ENCODE measurements at places on chromosomes 2 and 18.

DNA sequence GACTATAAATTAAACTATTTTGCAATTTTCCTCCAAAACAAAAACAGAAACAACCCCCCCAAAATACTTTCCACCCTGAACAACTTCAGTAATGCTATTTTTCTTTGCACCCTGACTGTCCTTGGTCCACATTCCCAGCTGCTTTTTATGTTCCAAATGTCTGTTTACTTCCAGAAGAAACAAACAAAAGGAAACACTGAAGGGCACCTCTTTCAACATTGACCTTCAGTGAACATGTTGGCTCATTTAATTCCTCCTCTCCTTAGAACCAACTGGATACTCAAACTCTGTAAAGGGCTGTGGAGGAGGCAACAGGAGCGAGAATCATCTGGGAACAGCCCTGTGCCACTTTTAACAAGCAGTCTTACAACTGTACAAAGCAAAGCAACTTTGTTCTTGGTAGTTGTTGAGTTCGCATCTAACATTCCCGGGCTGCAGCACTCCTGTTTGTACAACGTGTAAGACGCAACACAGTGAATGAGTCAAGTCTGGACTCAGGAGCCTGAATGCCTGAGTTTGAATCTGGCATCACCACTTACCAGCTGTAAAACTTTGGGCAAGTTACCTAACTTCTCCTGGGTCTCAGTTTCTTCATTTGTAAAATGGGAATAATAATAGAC lies 111.4 kb upstream of the GATA6 start:
- DNase-seq: no peak

- DNase-seq: no peak
Observed at GRCh38 chr18:48294899-48295585, 114.1 kb downstream of the ZBTB7C start.

DNA sequence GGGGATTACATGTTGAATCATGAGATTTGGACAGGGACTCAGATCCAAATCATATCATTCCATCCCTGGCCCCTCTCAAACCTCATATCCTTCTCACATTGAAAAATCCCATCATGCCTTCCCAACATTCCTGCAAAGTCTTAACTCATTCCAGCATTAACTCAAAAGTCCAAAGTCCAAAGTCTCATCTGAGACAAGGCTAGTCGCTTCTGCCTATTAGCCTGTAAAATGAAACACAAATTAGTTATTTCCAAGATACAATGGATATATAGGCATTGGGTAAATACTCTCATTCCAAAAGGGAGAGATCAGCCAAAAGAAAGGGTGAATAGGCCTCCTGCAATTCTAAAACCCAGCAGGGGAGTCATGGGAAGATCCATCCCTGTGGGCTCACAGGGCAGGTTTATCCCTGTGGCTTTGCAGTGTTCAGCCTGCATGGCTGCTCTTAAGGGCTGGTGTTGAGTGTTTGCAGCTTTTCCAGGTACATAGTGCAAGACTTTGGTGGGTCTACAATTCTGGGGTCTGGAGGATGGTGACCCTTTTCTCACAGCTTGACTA lies 21.2 kb upstream of the SLC14A1 start:
- no peak for DNase-seq

DNA sequence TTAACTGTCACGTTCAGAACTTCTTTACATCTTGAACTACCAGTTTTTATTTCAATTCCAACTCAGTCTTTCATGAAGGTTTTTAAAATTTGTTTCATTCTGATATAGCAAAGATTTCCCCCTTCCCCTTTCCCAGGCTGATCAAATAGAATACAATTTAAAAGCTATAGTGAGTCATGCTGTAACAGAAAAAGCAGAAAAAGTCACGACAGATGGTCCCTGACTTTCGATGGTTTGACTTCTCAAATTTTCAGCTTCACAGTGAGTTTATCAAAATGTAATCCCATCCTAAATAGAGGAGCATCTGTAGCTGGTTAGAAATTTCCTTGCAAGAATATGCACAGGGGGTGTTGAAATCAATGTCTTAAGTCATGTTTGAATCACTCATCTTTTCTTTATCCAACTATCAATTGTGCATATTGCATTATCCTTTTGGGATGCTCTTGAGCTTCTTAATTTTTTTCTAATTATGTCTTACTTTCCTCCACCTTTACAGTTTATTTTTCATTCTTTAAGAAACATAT lies 500.3 kb downstream of the LRP1B start:
- DNase-seq: no peak

GRCh38 chr2:120750488-120751210 lies 15.0 kb downstream of the GLI2 start:
- no peak for DNase-seq

GRCh38 chr2:11530864-11531465 lies 2.9 kb upstream of the GREB1 start:
- no peak for DNase-seq

DNA sequence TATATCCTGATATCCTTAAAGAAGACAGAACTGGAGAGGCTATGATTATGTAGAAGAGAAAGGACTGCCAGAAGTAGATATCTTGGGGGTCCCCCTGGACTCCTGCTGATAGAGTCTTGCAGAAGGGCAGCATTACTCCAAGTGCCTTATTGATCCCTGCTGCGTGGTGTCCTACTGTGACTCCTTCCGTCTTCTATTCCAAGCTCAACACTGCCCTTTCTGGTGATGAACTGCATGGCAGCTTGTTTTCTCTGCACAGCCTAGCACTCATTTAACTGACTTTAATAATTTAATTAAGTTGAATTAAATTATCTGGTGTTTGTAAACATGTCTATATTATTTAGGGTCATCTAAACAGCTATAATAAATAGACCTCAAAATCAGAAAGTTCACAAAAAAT lies 194.1 kb upstream of the DSEL start:
- no peak for DNase-seq

GRCh38 chr2:3174626-3175567 lies 202.7 kb downstream of the EIPR1 start:
- DNase-seq: no peak

DNA sequence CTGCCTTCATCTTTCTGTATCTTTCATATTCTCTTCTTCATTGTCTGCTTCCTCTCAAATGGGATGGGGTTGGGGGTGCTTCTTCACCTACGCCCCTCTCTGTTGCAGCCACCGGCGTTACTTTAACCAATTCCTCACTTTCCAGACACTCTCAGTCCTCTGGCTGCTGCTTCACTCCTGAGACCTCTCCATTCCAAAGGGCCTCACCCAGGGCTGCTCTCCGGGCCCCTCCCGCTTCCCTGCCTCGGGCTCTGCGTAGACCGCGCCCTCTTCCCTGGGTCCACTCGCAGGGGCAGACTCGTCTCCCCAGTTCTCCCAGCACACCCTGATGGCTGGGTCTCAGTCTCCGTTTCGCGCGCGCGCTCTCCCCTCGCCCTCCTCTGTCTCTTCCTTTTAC lies 926 bp downstream of the SERPINB8 start:
- DNase-seq: no peak

DNA sequence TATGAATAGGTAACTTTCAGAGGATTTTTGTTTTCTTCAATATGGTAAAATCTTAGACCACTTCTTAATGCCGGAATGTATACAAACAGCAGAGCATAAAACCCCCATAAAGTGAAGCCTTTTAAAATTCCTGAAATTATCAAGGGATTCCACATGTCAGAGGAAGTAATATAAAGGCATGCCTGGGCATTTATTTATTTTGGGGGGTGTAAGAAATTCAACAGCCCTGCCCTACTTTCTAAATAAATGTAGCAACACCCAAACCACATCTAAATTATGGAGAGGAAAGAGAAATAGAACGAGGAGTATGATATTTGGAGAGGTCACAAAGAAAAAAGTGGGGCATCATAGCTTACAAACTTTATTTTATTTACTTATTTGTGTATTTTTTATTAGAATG lies 9.9 kb downstream of the CHST9 start:
- no peak for DNase-seq

DNA sequence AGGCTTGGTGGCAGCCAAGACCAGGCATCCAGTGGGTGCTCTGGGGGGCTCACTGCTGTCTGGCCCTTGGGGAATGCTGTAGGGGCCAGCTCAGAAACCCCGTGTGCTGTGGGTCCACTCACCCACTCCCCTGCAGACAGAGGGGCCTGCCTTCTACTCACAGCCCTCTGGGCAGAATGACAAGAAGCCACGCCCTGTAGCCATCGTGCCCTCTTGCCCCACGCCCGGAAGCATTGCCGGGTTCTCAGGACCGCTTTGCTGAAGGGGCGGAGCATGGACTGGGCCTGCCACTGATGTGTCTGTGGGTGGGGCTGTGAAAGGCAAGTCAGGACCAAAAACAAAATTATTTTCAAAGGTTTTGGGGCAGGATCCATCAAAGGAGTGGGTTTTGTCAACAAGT lies 27.8 kb downstream of the GLI2 start:
- no peak for DNase-seq

DNA sequence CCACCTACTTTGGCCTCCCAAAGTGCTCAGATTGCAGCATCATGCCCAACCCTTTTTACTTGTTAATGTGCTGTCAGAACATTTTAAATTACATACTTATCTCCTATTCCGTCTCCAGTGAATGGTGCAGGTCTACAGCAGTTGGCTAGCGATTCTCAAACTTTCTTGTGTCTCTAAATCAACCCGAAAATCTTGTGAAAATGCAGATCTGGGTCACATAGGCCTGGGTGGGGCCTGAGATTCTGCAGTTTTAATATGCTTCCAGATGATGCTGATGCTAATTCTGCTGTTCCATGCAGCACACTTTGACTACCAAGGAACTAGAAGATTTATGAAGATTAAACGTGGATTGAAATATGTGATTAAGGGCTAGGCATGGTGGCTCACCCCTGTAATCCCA lies 14.8 kb upstream of the ACSL3 start:
- DNase-seq: no peak

- no peak for DNase-seq
Observed at GRCh38 chr18:24593401-24593800, 133.0 kb downstream of the HRH4 start.

GRCh38 chr2:177325554-177325953 lies 61.0 kb upstream of the NFE2L2 start:
- DNase-seq: no peak

DNA sequence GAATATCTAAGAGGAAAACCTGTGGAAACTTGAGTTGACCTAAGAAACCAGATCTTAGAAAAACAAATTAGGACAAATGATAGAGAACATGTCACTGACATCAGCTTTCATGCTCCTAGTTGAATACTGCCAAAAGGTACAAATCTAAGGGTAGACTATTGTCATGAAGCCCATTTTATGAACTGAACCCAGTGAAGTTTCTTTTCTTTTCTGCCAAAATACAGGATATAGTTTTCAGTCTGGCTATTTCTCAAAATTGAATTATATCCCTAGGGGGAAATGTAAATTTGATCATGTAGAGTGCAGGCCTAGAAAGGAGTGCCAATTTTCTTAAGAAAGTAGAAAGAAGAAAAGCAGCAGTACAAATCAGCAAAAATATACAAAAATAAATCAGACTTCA lies 46.6 kb downstream of the FSIP2 start:
- no peak for DNase-seq

DNA sequence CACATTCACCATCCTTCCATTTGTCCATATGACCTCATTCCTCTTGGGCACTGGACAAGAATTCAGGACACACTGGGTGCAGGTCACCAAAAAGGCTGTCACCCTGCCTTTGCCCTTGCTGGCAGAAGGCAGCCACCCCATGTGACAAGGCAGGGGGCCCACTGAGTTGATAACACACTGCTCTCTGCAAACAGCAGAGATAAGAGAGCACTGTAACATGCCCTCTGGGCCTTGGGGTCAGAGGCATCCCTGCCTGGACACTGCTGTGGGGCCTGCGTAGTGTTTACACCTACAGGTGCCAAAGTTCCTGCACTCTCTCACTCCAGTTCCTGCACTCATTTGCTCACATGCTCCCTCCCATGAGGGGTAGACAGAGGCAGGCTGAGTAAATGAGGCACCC lies 344.7 kb upstream of the TCF4 start:
- DNase-seq: no peak

- no peak for DNase-seq
Observed at GRCh38 chr2:8265476-8266226, 416.2 kb upstream of the ID2 start.

GRCh38 chr2:60371681-60372080 lies 181.8 kb downstream of the BCL11A start:
- DNase-seq: no peak

DNA sequence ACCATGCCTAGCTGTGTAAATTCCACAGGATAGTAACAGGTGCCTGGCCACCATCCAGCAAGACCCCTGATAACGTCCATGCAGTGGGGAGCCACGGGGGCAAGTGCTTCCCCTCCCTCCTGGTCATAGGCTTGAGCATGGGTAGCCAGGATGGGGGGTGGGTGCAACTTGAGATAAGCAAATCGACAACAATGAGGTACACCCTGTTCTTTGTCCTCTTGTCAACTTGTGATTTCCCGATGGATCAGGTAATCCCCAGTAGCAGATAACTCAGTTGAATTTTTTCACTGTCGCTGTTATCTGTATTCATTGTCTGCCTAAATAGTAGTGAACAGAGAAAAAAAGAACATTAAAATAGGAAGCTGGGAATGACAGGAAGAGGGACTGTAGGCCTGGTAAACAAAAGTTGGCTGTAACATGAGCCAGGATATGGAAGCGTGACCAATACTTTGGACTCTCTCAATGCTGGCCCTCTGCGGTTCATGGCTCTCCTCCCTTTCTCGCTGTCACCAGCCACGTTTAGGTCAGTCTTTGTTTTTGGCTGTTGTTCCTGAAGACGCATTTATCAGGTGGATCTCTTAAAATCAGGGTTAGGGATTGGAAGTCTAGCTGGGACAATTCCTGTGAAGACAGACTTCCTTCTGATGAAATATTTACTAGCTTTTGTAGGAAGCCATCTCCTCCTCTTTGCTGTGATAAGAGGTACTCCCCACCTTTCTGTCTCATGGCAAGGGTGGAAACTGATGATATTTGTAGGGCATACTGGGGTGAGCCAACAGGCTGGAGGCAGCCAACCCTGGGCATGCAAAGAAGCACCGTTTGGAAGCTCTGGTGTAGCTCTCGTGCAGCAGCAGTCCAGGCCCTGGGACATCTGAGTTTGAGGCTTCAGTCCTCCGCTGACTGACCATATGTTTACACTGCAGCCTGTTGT lies 42.4 kb downstream of the TCF7L1 start:
- no peak for DNase-seq

DNA sequence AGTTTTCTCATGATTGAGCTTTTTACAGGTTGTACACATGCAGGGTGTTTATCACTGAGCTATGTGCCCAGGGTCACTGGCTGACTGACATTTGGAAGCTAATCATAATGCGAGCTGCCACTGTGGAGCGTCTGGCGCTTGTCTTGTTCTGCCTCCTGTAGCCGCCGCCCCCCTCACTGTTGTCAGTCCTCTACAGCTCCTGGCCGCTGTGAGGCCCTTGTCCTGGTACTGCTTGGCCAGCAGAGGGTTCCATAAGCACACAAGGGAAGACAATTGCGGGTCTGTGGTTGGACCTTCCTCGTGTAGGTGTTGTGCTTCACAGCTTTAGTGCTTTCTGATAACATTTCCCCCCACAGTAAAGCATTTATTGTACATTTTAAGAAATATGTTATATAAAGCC lies 105.6 kb upstream of the LDLRAD4 start:
- no peak for DNase-seq

DNA sequence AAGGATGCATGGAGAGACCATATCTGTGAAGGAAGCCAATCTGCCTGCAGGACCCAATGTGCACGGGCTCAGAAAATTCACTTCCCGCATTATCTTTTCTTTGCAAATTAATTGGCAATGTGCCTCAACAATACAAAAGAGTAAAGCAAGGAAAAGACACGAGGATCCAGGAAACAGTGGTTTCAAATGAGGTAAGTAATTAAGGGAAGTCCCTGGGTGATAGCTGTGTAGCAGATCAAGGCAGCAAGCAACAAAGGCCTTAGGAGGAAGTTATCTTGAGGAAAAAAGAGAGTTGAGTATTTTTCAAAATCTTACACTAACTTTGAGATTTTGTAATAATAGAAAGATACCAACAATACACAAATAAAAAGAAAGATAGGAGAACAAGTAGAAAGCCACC lies 44.3 kb upstream of the TGIF1 start:
- DNase-seq: no peak

- no peak for DNase-seq
Observed at GRCh38 chr2:178523596-178524134, 43.4 kb downstream of the PLEKHA3 start.

All from NCI-H1105 (cell line).